ENCODE measurements at places on chromosomes 5 and 9. TPM values are rescaled to one million over a fixed set of nuclear protein-coding genes. Genes with fewer than 3 reads are reported as not detected.

- no peak overlapping the region for H3K4me3 ChIP-seq
- DNase-seq: no peak
- H3K36me3 ChIP-seq: no peaks in the 10 kb centered on the region
- no peaks in the 10 kb centered on the region for H3K4me1 ChIP-seq
Observed at GRCh38 chr5:136802383-136802782, 437.0 kb upstream of the TRPC7 start.

- H3K4me1 ChIP-seq: no peaks in the 10 kb centered on the region
- no peak overlapping the region for H3K4me3 ChIP-seq
- H3K27me3 ChIP-seq: no peaks in the 10 kb centered on the region
- no peaks in the 10 kb centered on the region for H3K36me3 ChIP-seq
Observed at GRCh38 chr9:2732492-2732891, 15.2 kb downstream of the KCNV2 start.

- no peak overlapping the region for H3K27ac ChIP-seq
- DNase-seq: no peak
- H3K4me1 ChIP-seq: no peaks in the 10 kb centered on the region
- no peak overlapping the region for H3K4me3 ChIP-seq
- no peaks in the 10 kb centered on the region for H3K27me3 ChIP-seq
Observed at GRCh38 chr9:99385814-99386279, 163.8 kb downstream of the SEC61B start.

DNA sequence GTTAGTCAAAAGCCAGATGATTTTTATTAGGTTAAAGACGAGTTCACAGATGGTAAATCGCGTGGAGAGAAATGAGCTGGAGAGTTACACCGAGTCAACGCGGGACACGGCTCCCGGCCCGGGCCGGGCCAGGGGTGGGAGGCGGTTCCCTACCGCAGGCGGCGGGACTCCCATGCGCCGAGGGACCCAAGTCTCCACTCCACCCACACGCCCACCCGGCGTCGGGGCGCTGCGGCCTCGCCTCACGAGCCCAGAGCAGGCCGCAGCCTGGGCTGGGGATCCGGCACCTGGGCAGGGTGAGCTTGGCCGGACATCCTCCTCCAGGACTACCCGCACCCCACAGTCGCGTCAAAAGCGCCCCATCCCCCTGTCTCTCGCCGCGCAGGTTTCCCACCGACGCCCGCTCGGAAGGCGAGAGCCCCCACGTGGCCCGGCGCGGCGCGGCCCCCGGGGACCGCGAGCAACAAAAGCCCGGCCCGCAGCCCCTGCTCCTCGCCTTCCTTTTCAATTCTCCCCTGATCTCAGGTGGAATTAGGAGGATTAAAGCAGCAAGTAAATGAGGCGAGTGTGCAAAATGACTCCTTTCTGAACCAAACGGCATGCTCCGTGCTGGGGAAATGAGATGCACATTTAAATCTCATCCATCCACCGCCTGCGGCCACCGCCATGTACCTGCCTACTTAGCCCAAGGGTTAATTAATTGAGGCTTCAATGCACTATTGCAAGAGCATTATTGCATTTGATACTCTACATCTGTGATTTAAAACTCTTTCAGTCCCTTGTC lies 196.5 kb upstream of the TBCA start:
- no peaks in the 10 kb centered on the region for H3K4me1 ChIP-seq
- H3K4me3 ChIP-seq: no peak overlapping the region
- no peak overlapping the region for H3K27ac ChIP-seq
- no peaks in the 10 kb centered on the region for H3K36me3 ChIP-seq

- no peaks in the 10 kb centered on the region for H3K27me3 ChIP-seq
- no peak overlapping the region for H3K27ac ChIP-seq
- H3K4me3 ChIP-seq: no peak overlapping the region
- H3K36me3 ChIP-seq: no peaks in the 10 kb centered on the region
- H3K4me1 ChIP-seq: no peaks in the 10 kb centered on the region
- DNase-seq: no peak
Observed at GRCh38 chr5:62082370-62082801, 223.6 kb upstream of the KIF2A start.

DNA sequence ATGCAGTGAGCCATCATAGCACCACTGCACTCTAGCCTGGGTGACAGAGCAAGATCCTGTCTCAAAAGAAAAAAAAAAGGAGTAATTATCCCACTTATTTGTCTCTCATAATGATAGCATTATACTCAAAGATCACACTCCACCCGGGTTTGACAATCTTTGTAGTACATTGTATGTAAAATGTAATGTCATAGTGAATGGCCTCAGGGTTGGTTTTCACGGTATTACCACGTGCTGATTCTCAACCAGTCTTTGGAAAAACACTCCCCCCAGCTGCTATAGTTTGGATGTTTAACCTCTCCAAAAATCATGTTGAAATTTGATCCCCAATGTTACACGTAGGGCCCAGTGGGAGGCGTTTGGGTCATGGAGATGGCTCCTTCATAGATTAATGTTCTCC lies 402.4 kb upstream of the GRAMD2B start:
- no peaks in the 10 kb centered on the region for H3K27me3 ChIP-seq
- no peak overlapping the region for H3K27ac ChIP-seq
- no peaks in the 10 kb centered on the region for H3K36me3 ChIP-seq
- DNase-seq: no peak

DNA sequence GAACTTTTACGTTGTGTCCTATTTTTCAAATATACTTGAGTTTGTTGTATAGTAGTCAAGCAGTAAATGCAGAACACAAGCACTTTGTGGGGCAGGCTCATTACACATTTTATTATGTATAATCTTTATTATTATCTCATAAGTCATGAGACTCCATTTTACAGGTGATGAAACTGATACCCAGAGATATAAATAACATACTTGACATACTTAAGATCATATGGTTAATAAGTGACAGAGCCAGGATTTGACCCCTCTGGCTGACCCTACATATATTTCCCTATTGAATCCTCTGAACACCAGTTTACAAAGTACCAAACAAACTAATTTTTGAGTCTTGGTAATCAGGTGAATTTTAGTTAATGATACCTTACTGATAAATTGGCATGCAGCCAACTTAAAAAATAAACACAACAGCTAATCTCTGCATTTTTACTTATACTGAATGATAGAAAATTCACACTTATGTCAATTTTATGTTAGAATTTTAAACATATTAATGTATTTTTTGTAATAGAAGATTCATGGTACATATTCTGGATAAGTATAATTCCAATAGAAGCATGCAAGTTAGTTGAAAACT lies 305.0 kb upstream of the MEF2C start:
- no peaks in the 10 kb centered on the region for H3K36me3 ChIP-seq
- no peak for DNase-seq
- no peaks in the 10 kb centered on the region for H3K27me3 ChIP-seq
- no peak overlapping the region for H3K4me3 ChIP-seq
- H3K4me1 ChIP-seq: no peaks in the 10 kb centered on the region

- DNase-seq: no peak
- no peaks in the 10 kb centered on the region for H3K27me3 ChIP-seq
- no peak overlapping the region for H3K4me3 ChIP-seq
- H3K36me3 ChIP-seq: no peaks in the 10 kb centered on the region
Observed at GRCh38 chr9:136532799-136533774, 12.8 kb downstream of the NOTCH1 start.

DNA sequence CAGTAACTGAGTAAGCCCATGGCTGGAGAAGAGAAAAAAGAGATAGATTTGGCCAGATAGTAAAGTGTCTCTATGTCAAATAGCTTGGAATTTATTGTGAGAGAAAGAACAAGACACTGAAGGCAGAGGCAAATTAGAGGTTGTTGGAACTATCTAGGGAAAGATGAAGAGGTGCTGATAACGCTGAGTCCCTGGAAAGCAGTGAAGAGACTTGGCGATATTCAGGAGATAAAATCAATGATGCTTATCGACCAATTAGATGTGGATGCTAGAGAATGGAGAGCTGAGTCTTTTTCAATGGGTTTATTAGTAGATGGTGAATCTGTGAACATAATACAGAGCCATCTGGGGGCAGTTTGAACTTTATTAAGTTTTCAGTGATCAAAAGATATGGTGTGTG lies 48.6 kb upstream of the GABRA1 start:
- no peak overlapping the region for H3K4me3 ChIP-seq
- H3K27ac ChIP-seq: no peak overlapping the region
- no peaks in the 10 kb centered on the region for H3K4me1 ChIP-seq
- no peaks in the 10 kb centered on the region for H3K27me3 ChIP-seq
- no peak for DNase-seq

- DNase-seq: no peak
- no peak overlapping the region for H3K27ac ChIP-seq
- H3K36me3 ChIP-seq: no peaks in the 10 kb centered on the region
- no peaks in the 10 kb centered on the region for H3K4me1 ChIP-seq
- no peak overlapping the region for H3K4me3 ChIP-seq
Observed at GRCh38 chr9:4553951-4554381, 63.7 kb downstream of the SLC1A1 start.

DNA sequence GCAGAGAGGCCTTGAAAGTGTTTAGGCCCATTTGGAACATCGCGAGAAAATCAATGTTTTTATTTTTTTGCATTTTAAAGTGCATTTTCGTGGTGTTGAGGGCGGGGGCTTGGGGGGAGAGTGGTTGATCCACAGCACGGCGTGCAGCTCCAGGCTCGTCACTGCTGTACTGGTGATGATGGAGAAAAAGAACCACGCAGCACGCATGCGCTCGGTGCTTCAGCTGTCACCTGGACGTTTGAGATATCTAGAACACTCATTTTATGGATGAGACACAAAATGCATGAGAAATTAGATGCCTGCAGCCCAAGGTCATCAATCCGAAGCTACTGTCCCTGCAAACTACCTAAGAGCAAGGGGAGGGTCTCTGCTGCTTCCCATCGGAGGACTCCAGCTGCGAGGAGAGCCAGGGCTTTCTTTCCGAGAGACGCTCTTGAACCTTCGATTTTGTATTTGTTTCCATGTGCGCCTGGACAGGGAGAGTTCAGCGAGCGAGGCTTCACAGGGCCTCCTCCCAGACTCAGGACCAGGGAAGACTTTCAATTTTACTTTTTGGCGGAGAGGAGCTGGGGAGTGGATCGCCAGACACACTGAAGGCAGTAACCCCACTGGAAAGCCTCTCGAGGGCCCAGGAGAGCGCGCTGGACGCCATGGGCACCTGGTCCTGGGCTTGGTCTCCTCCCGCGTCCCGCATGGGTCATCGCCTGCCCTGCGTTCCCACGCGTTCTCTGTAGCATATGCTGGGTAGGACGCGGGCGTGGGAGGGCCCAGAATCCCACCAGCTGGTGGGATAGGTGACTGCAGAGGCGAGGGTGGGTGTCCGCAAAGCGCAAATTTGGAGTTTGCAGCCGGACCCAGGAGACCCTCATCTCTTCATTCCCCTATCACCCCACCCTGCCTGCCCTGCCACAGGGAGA lies 2.5 kb downstream of the DMRT2 start:
- H3K4me1 ChIP-seq: no peaks in the 10 kb centered on the region
- H3K27me3 ChIP-seq: peaks cover 17% of the 10 kb centered on the region
- DNase-seq: no peak

DNA sequence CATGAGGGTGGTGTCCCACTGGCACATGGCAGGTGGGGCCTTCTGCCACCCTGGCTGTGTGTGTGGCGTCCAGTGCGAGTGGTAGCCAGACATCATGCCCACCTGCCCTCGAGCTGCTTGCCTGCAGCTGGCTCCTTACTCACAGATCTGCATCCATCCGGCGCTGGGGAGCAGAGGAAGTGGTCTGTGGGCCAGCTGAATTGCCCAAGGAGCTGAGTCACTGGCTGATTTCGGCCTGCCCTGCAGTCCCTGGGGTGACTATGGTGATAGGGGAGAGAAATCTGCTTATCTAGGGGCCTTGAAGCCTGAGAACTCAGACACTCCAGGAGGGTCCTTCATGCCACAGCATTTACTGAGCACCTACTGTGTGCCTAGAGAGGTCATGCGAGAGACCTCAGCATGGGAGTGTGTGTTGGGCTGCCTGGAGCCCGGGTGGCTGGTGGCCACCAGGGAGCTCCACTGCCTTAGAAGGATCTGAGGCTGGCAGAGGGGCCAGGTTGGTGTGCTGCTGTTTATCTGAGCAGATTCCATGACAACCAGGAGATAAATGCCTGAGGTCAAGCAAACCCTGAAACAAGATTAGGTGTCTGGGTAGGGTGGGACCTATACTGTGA lies 57.1 kb downstream of the SLC22A5 start:
- peaks cover 34% of the 10 kb centered on the region for H3K4me1 ChIP-seq
- H3K4me3 ChIP-seq: no peak overlapping the region
- no peaks in the 10 kb centered on the region for H3K36me3 ChIP-seq
- DNase-seq: no peak
- peak overlapping the region; percentile 54 for H3K27ac ChIP-seq
- no peaks in the 10 kb centered on the region for H3K27me3 ChIP-seq

GRCh38 chr9:15103290-15103689 lies 193.1 kb upstream of the FREM1 start:
- no peak overlapping the region for H3K27ac ChIP-seq
- no peaks in the 10 kb centered on the region for H3K36me3 ChIP-seq
- H3K27me3 ChIP-seq: no peaks in the 10 kb centered on the region
- H3K4me1 ChIP-seq: no peaks in the 10 kb centered on the region
- DNase-seq: no peak

DNA sequence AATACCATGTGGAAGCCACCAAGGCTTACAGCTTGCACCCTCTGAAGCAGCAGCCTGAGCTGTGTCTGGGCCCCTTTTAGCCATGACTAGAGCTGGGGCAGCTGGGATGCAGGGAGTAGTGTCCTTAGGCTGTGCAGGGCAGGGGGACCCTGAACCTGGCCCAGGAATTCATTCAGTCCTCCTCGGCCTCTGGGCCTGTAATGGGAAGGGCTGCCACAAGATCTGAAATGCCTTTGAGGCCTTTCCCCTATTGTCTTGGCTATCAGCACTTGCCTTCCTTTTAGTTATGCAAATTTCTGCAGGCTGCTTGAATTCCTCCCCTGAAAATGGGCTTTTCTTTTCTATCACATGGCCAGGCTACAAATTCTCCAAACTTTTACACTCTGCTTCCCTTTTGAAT lies 9.0 kb downstream of the GPR150 start:
- no peak for DNase-seq
- no peaks in the 10 kb centered on the region for H3K4me1 ChIP-seq
- no peaks in the 10 kb centered on the region for H3K27me3 ChIP-seq
- no peak overlapping the region for H3K27ac ChIP-seq
- no peak overlapping the region for H3K4me3 ChIP-seq

- DNase-seq: peak; percentile 39
- H3K27me3 ChIP-seq: no peaks in the 10 kb centered on the region
- H3K4me3 ChIP-seq: no peak overlapping the region
- H3K36me3 ChIP-seq: no peaks in the 10 kb centered on the region
- H3K4me1 ChIP-seq: peaks cover 5% of the 10 kb centered on the region
- H3K27ac ChIP-seq: no peak overlapping the region
Observed at GRCh38 chr9:89844535-89844934, 239.7 kb downstream of the GADD45G start.

GRCh38 chr9:106069241-106069640 lies 374.9 kb downstream of the TMEM38B start:
- no peaks in the 10 kb centered on the region for H3K27me3 ChIP-seq
- no peak overlapping the region for H3K27ac ChIP-seq
- no peak for DNase-seq

DNA sequence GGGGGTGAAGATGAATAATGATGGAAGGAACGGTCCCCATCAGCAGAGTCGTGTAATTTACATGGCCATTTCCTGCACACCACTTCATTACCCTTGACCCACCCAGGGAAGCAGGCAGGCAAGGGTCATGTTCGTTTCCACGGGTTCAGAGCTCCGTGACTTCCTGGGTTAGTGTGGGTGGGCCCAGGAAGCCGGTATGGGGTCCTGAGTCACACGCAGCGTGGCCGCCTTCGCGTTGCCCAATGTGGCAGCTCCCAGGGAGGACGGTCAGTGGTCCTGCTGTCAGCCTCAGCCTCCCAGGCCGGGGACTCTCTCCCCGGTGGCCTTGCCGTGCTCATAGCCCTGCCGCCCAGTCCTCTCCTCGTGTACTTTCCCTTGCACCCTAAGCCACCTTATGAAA lies 5.1 kb upstream of the TERT start:
- DNase-seq: no peak
- H3K4me3 ChIP-seq: no peak overlapping the region
- no peaks in the 10 kb centered on the region for H3K36me3 ChIP-seq

The TRAF2 gene
- 23.6 TPM for total RNA-seq

The PRRC1 gene
- 37.0 TPM for total RNA-seq

The IL4 gene
- not detected for total RNA-seq

The SPOCK1 gene
- total RNA-seq: 92.9 TPM

The TTC1 gene
- total RNA-seq: 30.6 TPM

All from prostate gland (tissue), 2 donors.